ENCODE measurements at places on chromosomes 5 and 9.

DNA sequence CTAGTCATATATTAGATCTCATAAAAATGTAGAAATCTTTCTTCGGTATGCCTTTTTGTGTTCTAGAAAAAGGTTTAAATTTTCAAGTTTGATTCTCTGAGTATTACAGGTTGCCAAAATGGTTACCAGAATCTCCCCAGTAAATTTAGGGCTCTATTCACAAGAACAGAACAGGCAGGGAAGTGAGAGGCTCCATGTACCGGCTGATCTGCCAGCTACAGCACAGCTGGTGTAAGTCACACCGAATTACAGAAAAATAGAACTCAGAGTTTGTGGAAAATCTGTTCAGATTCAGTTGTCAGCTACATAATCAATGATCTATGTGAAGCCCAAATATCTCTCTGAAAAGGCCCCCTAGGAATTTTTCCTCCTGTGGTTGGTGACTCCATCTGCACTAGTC, 10.5 kb downstream of the FAM81B start:
- DNase-seq, result no peak

DNA sequence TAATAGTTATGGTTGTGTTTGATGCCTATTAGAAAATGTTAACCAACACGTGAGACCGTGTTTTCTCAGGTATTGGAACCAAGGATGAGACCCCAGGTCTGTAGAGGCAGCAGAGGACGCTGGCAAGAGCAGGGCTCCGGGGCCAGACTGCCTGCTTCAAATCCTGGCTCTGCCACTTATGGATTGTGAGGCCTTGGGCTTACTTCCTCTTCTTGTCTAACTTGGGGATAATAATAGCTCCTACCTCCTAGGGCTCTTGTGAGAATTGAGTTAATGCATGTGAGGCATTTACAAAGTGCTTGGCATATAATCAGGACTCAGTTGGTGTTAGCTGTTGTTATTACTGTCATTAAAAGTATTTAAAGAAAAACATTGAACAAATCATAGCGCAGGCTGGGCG, 85.5 kb upstream of the PITX1 start:
- no peak for DNase-seq

- DNase-seq, result peak; percentile 3
Observed at GRCh38 chr9:99823681-99824377, 2.1 kb downstream of the NR4A3 start.

DNA sequence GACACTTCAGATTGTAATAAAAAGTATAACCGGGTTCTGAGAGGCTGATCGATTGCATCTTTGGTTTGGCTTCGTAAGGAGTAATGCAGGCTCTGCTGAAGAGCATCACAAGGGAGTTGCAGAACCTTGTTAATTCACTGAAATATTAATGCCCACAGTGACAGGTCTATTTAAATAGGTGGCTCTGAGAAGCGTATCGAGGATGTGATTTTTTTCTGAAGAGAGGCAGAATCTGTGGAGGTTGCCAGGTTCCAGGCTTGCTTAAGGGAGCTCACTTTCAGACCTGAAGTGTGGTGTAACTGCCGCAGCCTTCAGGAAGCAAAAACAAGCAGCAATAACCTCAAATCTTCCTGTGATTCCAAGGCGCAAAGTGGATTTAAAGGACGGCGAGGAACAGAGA, 80.3 kb downstream of the ANKRD33B start:
- no peak for DNase-seq

- DNase-seq, result peak; percentile 57
Observed at GRCh38 chr9:99820685-99821395, 845 bp upstream of the NR4A3 start.

DNA sequence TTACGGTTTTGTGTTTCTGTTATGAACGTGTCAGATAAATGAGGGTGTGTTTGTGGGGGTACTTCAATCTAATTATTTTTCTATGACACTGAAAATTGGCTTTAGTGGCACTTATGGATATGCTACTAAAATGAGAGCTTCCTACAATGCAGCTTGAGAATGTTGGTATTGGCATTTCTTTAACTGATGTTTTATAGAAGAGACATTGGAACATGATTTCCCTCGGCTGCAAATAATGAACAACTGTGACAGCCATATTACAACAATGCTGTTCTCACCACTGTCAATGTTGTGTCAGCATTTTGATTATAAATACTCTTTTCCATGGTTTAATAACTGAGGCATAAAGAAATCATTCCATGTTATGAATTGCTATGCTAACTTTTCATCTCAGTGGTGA, 279.4 kb downstream of the KDM4C start:
- no peak for DNase-seq

- DNase-seq, result no peak
Observed at GRCh38 chr5:154366353-154366752, 79.4 kb upstream of the SAP30L start.
